ENCODE measurements at places on chromosomes 7 and 10.

GRCh38 chr7:116679500-116679899, 7.5 kb downstream of the MET start:
- no peak for DNase-seq

- no peak for DNase-seq
These were observed 250.1 kb downstream of the ABCA13 start for GRCh38 chr7:48421357-48421756.

DNA sequence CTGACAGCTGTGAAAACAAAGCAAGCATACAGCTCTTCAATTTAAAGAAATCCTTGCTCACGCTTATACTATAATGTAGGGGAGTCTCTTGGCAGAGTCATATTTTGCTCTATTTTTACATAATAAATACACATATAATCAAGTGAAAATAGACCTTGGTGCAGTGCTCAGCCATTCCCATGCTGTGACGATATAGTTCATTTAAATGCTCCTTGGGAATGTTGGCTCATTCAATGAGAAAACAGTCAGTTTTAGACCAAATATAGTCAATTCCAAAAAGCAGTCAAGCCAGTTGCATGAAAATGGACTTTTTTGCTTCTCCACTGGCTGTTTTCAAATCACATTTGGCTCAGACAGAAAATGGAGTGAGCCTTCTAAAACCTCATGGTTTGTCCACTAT, 587.4 kb downstream of the SUGCT start:
- no peak for DNase-seq

GRCh38 chr7:98641646-98642500, 24.8 kb downstream of the NPTX2 start:
- DNase-seq, result peak; percentile 96

- DNase-seq, result no peak
These were observed 27.7 kb downstream of the MGMT start for GRCh38 chr10:129494740-129495139.

GRCh38 chr7:90224195-90224594, 12.7 kb downstream of the STEAP2 start:
- no peak for DNase-seq

DNA sequence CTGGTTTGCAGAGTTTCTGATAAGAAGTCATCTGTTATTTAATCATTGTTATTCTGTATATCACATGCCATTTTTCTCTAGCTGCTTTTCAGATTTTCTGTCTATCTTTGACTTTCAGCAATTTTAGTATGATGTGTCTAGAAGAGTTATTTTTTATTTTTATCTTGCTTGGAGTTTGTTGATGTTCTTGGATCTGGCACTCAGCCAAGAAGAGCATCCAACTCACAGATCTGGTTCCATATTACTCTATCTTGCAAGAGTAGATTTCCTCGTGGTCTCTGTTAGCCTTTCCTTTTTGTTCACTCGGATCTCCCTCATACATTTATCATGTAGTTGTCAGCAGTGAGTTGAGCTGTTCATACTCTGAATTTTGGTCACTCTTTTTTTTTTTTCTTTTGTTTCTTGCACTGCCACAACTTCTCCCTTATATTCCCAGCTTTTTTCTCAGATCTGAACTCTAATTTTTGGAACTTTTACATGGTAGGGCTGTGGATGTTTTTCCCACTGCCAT, 54.8 kb upstream of the CALCR start:
- no peak for DNase-seq

- no peak for DNase-seq
These were observed 2.7 kb downstream of the MAP3K8 start for GRCh38 chr10:30436671-30437030.

GRCh38 chr7:77651575-77652162, 44.6 kb upstream of the RSBN1L start:
- no peak for DNase-seq

GRCh38 chr7:14228341-14228740, 238.9 kb upstream of the ETV1 start:
- no peak for DNase-seq

DNA sequence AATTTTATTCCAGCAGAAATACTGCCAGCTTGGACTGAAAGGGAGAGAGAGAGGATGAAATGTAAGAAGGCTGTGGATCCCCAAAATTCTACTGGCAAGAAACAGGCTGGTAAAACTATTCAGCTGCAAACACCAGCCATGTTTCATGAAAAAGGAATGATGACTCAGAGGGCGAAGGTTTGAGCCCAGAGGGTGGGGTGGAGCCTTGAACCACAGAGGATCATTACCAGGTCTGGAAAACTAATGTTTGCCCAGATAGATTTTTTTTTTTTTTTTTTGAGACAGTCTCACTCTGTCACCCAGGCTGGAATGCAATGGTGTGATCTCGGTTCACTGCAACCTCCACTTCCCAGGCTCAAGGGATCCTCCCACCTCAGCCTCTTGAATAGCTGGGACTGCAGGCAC, 41.7 kb upstream of the NRF1 start:
- no peak for DNase-seq

- no peak for DNase-seq
These were observed 237.8 kb upstream of the RHOBTB1 start for GRCh38 chr10:61181832-61182231.

DNA sequence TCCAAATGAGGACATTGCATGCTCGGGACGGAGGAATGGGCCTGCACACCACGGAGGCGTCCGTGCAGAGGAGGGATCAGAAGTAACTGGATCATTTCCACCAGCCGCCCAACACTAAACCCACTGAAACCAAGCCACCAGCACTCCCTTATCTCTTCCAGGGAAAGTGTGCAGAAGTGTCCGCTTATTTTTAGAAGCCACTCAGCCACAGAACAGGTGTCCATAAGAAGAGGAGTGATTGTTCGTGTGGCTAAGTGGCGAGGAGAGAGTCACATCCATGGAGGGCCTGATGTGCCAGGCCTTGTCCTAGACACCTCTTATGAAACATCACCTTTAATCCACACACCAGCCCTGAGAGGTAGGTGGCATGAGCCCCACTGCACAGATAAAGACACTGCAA, 407.9 kb upstream of the NPVF start:
- peak; percentile 56 for DNase-seq

- DNase-seq, result no peak
These were observed 806.8 kb downstream of the GRM8 start for GRCh38 chr7:126445991-126446390.

DNA sequence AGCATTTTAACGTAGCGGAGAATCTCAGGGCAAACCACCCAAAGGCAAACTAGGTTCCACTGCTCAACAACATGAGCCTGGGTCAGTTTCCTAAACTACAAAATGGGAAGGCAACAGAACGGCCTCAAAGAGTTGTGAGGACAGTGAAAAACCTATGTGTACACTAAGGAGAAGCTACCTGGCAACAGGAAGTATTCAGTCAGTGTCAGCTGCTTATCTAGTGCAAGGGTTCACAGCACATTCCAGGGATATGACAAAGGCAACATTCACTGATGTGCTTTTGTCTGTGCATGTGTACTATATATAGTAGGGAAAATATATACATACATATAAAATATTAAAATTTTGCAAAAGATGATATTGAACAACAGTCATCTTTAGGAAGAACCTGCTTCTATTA, 17.2 kb downstream of the NUDCD3 start:
- no peak for DNase-seq

GRCh38 chr10:79266084-79266483, 81.2 kb upstream of the PPIF start:
- no peak for DNase-seq

All from DMS79 (cell line).